ENCODE measurements at places on chromosomes 1 and 21.
A peak's percentile ranks its signal among the peaks of the same experiment; 100 is the strongest.

GRCh38 chr21:36145259-36145658 lies 10.4 kb downstream of the CBR3 start:
- no peak for DNase-seq

GRCh38 chr1:43034778-43035177 lies 76.1 kb upstream of the SLC2A1 start:
- DNase-seq = no peak

GRCh38 chr1:25540750-25541342 lies 2.6 kb upstream of the LDLRAP1 start:
- DNase-seq = no peak

- no peak for DNase-seq
Measured at GRCh38 chr1:223413216-223413615, 20.0 kb downstream of the CCDC185 start.

GRCh38 chr1:44808938-44809917 lies 905 bp downstream of the BTBD19 start:
- peak; percentile 82 for DNase-seq

GRCh38 chr1:61641578-61642336 lies 83.2 kb downstream of the TM2D1 start:
- peak; percentile 29 for DNase-seq

GRCh38 chr1:3609016-3609768 lies 2.1 kb downstream of the MEGF6 start:
- no peak for DNase-seq

DNA sequence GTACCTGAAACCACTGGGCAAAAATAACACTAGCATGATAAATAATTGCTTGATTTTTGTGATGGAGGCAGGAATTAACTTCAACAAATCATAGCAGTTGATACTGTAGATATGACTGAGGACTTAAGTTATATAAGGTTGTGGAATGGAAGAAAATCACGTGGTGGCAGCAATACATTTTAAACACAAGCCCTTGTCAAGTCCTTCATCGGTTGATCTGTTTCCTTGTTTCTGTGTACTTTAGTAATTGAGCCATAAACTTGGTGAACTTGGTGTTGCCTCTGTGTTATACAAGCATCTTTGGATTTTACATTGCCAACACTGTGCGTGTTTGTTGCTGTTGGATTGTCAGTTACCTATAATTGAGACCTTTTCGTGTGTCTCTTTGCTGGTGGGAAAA lies 114.4 kb downstream of the CAMTA1 start:
- DNase-seq = no peak

- DNase-seq = no peak
Measured at GRCh38 chr1:97137862-97138514, 416.4 kb downstream of the PTBP2 start.

GRCh38 chr21:14962217-14962616 lies 102.6 kb downstream of the NRIP1 start:
- DNase-seq = no peak

DNA sequence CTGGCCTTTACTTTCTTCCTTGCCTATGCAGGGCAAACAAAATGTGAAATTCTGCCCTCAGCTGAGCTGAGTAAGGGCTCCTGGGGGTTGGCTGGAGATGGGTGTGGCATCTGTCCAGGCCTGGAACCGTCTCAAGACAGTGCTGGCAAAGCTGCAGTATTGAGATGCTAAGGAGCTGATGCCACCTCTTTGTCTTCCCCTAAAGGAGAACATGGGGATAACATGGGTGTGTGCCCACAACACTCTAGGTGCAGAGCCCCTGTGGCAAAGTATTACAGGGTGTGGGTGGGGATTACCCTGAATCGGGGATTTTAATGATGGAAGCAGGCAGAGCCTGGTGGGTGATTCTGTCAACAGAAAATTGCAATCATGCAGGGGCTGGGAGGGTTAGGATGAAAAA lies 2.5 kb upstream of the ST3GAL3 start:
- no peak for DNase-seq

GRCh38 chr1:116763787-116764465 lies 9.7 kb downstream of the CD2 start:
- no peak for DNase-seq

DNA sequence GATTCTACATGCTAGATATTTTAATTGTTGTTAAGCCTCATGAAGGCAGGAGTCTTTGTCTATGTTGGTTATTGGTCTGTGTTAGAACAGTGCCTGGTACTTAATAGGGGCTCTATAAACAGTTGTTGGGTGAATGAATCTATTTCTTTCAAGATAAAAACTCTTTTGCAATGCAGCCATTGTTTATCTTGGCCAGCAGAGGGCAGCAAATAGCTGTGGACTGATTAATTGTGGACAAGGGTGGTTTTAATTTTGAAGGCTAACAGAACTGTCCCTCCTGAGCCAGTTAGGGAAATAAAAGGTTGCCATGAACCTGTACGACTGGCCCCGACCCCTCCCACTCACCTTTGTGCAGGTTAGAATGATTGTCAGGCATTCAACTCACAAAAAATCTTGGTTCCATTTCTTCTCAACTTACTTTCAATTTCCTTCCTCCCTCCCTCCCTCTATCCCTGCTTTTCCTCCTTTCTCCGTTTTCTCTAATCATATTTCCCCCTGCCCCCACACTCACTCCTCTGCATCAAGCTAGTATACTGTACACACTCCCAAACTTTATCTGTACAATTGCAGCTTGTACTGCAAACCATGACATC lies 66.3 kb upstream of the DIRAS3 start:
- DNase-seq = peak; percentile 36

GRCh38 chr1:58496042-58496441 lies 50.5 kb downstream of the OMA1 start:
- DNase-seq = no peak

DNA sequence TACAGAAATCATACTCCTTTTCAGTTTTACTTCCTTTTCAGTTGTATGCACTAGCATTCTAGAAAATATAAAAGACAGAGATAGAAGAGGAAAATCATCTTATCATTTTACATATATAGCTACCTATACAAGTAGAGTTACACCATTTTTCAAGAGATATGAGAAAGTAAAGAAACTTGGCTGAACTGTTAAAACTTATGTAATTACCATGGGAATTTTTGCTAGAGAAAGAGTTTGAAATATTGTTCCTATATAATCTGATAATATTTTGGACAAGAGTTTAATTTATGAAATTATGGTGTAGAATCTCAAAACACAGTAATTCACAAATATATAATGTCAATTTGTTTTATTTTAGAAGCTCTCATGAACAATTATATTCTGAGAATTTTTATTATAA lies 180.8 kb downstream of the PLPPR4 start:
- no peak for DNase-seq

GRCh38 chr1:205224736-205225135 lies 3.0 kb upstream of the TMCC2 start:
- no peak for DNase-seq

GRCh38 chr1:17630048-17630830 lies 90.7 kb downstream of the ARHGEF10L start:
- no peak for DNase-seq

DNA sequence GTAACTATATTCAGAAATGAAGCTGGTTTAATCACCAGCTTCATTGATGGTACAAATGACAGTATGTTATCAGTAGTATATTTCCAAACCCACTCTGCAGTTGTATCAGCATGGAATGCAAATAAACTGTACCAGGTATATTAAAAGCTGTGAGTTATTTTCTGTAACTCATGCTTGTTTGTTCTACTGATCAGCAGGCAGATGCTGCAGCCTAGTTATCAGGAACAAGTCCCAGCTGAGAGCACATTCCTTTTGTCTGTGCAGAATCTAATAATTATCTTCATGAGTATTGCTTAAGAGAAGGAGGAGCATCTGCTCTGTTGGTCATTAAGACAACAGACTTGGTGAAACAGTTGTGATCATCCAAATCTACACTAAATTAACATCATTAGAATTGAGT lies 1331.1 kb downstream of the MRPL39 start:
- DNase-seq = no peak
